NCI-H2171 treated with DMSO at 0.1 percent for 48 hours (cell line): ENCODE measurements at places on chromosomes 2 and 18.

- DNase-seq = no peak
Observed at GRCh38 chr2:10775831-10776230, 36.8 kb downstream of the PDIA6 start.

DNA sequence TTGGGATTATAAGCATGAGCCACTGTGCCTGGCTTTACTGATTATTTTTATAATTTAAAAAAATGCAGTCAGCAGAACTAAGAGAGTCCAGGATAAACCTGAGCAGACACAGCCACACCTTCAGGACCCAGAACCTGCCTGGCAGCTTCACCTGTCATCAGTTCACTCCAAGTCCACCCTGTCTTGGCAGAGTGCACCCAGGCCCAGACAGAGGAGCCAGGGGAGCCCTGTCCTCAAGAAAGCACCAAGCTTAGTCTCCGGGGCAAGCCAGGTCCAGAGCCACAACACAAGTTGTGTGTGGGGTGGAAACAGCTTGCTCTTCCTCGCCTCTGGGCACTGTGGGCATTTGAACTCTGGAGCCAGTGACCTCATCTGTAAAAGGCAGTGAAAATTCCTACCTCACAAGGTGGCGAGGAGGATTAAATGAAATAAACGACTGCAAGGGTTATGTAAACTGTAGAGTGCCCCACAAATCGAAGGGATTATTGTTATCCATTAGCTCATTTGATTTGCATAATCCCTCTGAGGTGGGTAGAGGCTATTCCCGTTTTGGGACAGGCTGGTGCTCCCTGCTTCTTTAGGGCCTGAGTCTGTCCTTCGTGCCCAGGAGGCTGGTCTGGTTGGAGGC lies 24.7 kb downstream of the MYCN start:
- DNase-seq = no peak

- DNase-seq = no peak
Observed at GRCh38 chr2:106563195-106563594, 76.0 kb downstream of the CD8B2 start.

GRCh38 chr18:11740461-11740860 lies 51.4 kb downstream of the GNAL start:
- DNase-seq = no peak

GRCh38 chr2:179571252-179571651 lies 290.2 kb downstream of the ZNF385B start:
- DNase-seq = no peak

DNA sequence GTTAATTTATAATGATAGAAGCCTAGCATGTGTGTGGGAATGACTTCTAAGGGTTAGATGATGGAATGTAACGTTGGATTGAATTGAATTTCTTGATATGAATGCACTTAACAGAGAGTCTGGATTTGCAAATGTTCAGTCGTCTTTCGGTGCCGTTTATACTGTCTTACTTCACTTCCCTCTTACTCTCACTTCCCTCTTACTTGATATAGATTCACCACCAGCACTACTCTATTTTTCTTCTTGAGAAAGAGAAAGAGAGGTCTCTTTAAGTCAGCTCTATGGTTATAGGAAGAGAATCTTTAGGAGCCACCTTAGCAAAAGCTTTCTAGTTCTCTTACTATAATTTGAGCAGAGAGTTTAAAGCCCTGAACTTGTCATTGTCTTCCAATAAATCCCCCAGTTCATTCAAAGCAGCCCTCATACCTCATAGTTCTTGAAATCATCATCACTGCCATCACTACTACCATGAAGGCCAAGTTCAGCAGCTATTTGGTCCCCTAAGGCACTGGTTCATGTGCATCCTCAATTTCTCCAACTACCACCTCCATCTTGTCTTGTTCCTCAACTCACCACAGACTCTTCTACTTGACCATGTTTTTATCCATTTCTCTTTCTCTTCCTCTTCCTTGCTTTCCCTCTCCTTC lies 501.7 kb upstream of the TCF4 start:
- DNase-seq = no peak

- no peak for DNase-seq
Observed at GRCh38 chr2:7419814-7420311, 502.7 kb downstream of the RNF144A start.

DNA sequence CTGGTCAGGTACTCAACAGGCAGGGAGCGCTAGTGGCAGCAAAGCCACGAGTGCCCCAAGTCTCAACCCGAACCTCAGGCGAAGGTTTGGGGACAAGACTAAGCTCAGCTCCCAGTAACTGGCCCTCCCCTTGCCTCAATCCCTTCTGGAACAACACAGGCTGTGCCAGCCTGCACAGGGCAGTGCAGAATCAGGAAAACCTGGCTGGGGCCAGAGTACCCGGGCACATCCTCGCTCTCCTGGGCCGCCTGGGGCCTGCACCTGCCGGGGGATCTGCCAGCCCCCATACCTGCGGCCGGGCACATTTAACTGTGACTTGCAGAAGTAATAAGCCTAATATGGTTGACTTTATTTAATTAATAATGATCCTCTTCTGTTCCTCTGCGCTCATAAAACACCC lies 60.6 kb downstream of the GBX2 start:
- no peak for DNase-seq

DNA sequence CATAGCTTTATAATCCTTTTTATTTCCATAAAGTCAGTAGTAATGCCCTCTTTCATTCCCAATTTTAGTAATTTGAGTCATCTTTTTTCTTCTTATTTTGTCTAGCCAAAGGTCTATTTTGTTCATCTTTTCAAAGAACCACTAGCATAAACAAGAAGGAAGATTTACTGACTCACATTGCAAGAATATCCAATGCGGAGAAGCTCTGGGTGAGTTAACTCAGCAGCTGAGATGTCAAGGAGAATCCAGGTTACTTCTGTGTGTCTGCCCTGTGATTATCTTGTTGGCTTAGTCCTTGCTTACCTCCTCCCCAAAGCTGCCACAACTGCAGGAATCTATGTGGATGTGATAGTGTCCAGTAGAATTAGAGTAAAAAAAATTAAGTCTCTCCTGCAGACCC lies 311.4 kb upstream of the NCKAP5 start:
- no peak for DNase-seq

- DNase-seq = no peak
Observed at GRCh38 chr18:72372076-72372475, 172.1 kb downstream of the CBLN2 start.

GRCh38 chr2:68905116-68905515 lies 33.9 kb upstream of the BMP10 start:
- no peak for DNase-seq

GRCh38 chr2:105935063-105935462 lies 190.4 kb downstream of the NCK2 start:
- no peak for DNase-seq

DNA sequence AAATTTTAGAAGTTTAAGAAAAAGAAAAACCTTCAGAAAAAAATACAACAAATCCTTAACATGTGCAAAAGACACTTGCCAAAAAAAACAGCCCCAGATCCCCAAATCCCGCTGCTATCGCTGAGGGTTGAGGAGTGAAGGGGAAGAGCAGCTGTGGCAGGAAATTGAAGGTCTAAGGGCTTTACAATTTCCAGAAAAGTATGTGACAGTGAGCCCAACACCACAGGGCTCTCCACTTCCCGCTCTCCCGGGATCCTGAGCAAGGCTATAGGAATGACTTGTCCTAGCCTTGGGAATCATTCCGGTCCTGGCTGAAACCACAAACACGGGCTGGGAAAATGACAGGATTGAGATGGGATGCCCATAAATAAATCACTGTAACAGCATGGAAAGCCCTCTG lies 191.4 kb downstream of the TMEM163 start:
- no peak for DNase-seq

DNA sequence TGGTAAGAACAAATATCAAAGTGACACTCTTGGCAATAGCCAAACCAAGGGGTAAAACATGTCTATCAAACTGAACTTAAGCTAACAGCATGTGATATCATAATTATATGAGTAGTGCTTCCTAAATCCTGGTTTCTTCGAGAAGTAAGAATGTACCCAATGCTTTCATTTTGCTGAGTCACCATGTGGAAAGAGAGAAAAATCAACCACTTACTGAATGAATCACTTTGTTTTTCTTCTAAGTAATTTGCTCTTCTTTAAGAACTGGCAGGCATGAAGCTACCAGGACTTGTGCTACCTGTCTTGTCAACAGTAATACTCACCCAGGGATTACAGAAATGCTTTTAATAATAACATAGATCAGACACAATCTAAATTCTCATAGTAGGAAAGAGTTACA lies 19.0 kb upstream of the DUSP19 start:
- DNase-seq = no peak

DNA sequence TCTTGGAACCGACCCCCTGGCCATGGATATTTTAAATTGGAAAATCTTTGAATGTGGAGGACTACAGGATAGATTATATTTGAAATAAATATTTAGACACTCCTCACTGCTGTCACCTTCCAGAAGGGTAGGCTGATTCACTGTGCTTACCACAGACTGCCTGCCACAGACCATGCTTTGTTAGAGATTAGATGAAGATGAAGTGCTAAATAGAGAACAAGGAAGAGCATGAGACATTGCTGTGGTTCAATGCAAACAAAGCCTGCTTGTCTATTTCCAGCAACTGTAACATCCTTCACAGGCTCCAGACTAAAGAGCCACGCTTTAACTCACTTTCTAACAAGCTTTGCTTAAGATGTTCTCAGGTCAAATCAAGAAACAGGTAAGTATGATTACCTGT lies 81.0 kb upstream of the TMEM17 start:
- DNase-seq = no peak

DNA sequence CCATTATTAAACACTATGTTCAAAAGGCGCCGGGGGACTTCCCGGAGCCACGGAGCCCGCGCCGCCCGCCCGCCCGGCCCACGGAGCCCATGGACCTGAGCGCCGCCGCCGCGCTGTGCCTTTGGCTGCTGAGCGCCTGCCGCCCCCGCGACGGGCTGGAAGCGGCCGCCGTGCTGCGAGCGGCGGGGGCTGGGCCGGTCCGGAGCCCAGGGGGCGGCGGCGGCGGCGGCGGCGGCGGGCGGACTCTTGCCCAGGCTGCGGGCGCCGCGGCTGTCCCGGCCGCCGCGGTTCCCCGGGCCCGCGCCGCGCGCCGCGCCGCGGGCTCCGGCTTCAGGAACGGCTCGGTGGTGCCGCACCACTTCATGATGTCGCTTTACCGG lies 197 bp downstream of the GDF7 start:
- DNase-seq = no peak

DNA sequence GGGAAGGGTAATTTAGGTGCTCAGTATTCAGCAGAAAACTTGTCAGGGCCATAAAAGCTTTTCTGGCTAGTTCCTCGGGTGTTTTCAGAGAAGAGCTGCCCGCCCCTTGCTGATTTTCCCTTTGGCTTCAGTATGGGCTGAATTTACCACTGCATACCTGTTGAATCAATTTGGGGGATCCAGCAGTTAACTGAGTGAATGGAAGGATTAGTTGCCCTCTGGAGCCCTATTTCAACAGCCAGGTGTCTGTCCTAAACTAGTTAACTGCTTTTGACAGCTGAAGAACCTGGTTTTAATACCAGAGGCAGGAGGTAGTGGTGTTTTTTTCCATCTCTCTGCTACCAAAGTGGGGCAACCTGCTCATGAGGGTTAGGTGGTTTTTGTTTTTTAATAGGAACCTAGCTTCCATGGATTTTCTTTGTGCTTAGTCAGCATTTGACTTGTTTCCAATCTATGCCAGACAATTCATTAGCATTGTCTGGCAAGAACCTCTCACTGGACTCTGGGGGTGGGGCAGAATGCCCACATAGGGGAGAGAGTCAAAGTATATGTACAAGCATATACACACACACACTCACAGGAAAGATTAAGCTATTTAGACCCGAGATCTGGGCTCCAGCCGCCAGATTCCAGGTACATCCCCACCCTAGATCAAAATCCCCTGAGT lies 166.5 kb upstream of the SIX3 start:
- DNase-seq = no peak

DNA sequence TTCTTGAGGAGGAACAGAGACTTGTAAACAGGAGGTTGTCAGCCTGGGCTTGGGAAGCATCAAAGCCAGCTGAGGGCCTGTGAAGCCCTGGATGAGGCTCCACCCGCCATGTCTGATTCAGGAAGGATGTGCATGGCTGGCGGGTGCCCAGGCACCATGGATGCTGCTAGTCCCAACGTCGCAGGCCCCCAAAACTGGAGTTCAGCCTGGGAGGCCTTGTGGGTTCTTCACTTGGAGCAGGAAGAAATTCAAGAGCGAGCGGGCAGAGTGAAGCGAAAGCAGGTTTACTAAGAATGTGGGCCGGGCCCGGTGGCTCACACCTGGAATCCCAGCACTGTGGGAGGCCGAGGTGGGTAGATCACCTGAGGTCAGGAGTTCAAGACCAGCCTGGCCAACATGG lies 12.1 kb upstream of the PXDN start:
- DNase-seq = no peak

DNA sequence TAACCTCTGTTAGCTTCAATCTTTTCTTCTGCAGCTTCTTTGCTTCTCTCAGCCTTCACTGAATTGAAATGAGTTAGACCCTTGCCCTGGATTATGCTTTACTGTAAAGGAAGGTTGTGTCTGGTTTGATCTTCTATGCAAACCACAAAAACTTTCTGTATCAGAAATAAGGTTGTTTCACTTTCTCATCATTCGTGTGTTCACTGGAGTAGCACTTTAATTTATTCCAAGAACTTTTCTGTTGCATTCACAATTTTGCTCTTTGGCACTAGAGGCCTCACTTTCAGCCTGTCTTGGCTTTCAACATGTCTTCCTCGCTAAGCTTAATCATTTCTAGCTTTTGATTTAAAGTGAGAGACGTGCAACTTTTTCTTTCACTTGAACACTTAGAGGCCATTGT lies 365.3 kb downstream of the TDRD15 start:
- no peak for DNase-seq

DNA sequence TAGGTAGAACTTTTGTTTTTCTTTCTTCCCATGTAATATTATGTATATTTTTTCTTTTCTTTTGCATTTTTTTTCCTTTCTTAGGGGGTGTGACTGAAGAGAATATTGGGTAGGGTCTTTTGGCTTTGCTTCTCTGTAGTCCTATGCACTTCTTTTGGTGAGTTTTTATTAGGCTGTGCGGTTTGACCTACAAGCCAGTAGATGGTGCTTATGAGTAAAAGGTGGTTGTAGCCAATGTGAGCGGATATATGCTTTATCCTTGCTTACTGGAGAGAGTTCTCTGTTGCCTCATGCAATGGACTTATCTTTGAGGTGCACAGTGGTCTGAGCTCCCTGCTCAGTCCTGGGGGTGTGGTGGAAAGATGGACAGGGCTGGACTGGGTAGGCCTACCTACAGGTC lies 52.7 kb downstream of the DSEL start:
- no peak for DNase-seq

DNA sequence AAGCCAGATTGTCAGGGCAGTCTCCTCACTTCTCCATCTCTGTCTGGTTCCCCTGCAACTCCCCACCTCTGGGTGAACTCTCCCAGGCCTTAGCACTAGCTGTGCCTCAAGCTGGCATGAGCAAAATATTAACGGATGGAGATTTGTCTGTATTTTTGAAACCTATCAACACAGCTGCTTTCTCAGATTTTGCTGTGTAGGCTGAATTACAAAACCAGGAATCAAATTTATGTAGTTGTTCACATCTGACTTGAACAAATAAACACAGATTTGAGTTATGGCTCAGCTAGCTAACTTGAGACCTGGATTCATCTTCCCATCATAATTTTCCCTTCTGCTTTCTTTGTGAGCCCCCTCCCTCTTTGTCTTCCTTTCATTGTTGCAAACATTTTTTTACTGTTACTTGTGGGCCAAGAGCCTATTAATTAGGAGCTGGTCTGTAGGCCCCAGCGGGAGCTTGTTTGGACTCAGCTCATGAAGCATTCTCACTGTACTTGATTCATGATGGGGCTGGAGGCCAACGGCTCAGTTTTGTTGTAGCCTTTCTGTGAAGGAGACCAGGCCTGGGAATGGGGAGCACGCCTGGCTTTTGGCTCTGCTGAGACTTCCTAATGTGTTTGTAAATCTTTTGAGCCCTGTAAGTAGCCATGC lies 164.1 kb upstream of the GATA6 start:
- DNase-seq = no peak
